Stimulated activated CD4-positive, alpha-beta T cell treated with anti-CD3 and anti-CD28 coated beads, Interleukin-15, amount 100 ng/mL, for 1 hour (primary cell): ENCODE measurements at places on chromosomes 1 and 21.

GRCh38 chr1:182806015-182806678 is 16.6 kb downstream of the NPL start:
- DNase-seq: no peak

DNA sequence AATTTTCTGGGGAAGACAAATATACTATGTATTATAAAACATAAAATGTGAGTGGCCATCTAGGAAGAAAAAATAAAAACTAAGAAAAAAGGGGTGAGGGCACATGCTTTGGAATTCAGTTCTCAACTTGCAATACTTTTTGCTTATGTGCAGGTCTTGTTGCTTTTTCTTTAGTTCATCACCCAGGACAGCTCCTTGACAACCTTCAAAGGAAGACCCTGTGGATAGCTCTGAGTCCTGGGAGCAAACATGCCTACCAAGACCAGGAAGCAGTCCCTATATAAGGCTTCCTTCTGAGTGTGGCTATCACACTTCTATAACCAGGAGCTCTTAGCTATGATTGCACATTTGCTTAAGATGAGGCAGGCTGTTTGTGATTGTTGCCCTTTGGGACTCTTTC is 78.0 kb downstream of the WDR64 start:
- DNase-seq: no peak

DNA sequence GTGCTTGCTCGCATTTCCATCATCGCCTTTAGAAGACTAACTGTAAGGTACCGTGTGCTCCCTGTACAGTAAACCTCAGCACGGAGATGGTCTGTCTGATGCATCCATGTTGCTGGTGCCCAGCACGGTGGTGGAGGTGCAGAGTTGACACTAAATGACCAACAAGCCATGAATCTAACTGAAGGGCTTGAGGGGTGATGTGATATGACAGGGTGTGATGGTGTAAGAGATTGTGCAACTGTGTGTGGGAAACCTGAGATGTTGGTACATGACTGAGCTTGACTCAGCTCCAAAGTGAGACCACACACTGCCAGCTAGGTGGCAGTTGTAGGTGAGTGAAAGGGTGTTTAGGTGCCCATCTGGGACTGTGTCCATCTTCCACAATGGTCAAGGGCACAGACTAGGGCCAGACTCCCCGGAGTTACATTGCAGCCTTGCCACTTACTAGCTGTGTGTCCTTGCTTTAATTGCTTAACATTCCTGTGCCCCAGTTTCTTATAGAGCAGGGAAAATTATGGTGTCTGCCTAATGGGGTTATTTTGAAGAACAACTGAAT is 21.4 kb downstream of the SLC2A1 start:
- no peak for DNase-seq

DNA sequence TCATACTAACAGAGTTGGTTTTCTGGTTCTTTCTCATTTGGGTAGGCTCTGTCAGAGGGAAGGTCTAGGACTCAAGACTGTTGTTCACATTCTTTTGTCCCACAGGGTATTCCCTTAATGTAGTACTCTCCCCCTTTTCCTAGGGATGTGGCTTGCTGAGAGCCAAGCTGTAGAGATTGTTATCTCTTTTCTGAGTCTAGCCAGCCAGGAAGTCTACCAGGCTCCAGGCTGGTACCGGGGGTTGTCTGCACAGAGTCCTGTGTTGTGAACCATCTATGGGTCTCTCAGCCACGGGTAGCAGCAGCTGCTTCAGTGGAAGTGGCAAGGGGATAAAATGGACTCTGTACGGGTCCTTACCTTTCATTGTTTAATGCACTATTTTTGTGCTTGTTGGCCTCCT is 226.4 kb downstream of the LBR start:
- no peak for DNase-seq
